GM23338 (cell line): ENCODE measurements at places on chromosomes 7 and 10.

DNA sequence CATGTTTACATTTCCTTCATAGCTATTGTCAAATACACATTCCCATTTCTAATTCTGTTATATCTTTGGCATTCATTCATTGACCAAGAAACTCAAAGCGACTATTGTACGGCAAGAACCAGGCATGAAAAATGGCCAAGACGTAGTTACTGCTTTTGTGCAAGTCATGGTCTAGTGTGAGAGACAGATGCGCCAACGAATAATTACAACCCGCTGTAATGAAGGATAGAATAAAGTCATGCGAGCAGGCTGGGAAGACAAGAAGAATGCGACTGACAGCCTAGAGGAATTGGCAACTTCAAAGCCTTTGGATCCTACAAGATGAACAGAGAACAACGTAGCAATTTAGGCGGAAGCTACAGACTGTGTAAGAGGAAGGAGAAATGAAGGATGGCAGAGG is 221.2 kb downstream of the CALN1 start:
- no peak overlapping the region for H3K27ac ChIP-seq
- 0 out of 2 replicates have a peak, but pooled peaks cover 10% of the 10 kb centered on the region for H3K4me1 ChIP-seq
- no peaks in the 10 kb centered on the region for H3K36me3 ChIP-seq
- no peak overlapping the region for H3K4me3 ChIP-seq
- DNase-seq = no peak

- no peaks in the 10 kb centered on the region for H3K27me3 ChIP-seq
- peak; percentile 50 for DNase-seq
- peak overlapping the region; percentile 72; the same call in 1 of the 2 replicates for H3K27ac ChIP-seq
- peaks cover 19% of the 10 kb centered on the region for H3K4me1 ChIP-seq
- peak overlapping the region; percentile 33 for H3K4me3 ChIP-seq
- H3K36me3 ChIP-seq = no peaks in the 10 kb centered on the region
Observed at GRCh38 chr10:122044713-122045112, 55.8 kb downstream of the TACC2 start.

GRCh38 chr7:70797109-70797514 is 334.8 kb upstream of the GALNT17 start:
- no peaks in the 10 kb centered on the region; the same call in 1 of the 2 replicates for H3K36me3 ChIP-seq
- no peaks in the 10 kb centered on the region for H3K4me1 ChIP-seq
- no peak overlapping the region for H3K27ac ChIP-seq
- H3K4me3 ChIP-seq = no peak overlapping the region
- peak; percentile 23 for DNase-seq

- peaks cover 74% of the 10 kb centered on the region for H3K4me1 ChIP-seq
- DNase-seq = no peak
- H3K4me3 ChIP-seq = no peak overlapping the region
- peak overlapping the region; percentile 70; the same call in 1 of the 2 replicates for H3K27ac ChIP-seq
- H3K36me3 ChIP-seq = no peaks in the 10 kb centered on the region
Observed at GRCh38 chr7:151511946-151512345, 7.7 kb downstream of the RHEB start.

GRCh38 chr10:70596860-70597809 is 5.4 kb downstream of the PRF1 start:
- no peak overlapping the region for H3K27ac ChIP-seq
- no peak overlapping the region for H3K4me3 ChIP-seq
- no peaks in the 10 kb centered on the region for H3K27me3 ChIP-seq
- H3K4me1 ChIP-seq = peaks cover 6% of the 10 kb centered on the region; the same call in 1 of the 2 replicates
- DNase-seq = no peak

DNA sequence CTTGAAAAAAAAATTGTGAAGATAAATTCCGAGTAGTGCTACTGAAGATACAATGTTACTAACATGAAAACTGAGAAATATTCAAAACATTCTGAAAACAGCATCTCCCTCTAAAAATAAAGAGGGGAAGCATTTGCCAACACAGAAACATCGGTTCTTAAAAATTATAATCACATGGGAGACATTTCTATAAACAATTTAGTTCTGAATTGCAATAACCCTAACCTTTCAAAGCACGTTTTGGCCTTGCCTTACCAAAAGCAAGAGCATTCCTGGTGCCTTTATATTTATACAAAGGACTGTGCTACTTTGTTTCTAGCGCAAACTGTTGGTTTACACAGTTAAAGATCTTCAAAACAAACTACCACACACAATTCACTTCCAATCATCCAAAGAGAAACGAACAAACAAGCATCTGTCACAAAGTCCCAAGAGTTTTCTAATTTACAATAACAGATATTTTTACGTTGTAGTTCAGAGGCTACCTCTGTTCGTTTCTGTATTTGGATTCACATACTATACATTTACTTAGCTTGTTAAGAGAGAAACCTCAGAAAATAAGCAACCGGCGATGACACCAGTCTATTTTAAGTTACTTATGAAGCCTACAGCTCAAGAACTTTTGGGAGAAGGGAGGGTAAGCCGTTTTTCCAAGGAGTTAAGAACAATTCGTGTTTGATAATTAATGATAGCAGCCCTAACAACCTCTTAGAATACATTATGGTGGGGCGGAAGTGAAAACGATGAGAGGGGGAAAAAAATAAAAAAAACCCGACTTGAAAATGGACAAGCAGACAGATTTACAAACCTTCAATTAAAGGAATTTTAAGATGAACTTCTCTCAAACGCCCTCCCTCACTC is 1.3 kb downstream of the ABI1 start:
- H3K27me3 ChIP-seq = no peaks in the 10 kb centered on the region
- peak overlapping the region; percentile 92 for H3K4me3 ChIP-seq
- DNase-seq = no peak
- H3K4me1 ChIP-seq = peaks cover 21% of the 10 kb centered on the region

DNA sequence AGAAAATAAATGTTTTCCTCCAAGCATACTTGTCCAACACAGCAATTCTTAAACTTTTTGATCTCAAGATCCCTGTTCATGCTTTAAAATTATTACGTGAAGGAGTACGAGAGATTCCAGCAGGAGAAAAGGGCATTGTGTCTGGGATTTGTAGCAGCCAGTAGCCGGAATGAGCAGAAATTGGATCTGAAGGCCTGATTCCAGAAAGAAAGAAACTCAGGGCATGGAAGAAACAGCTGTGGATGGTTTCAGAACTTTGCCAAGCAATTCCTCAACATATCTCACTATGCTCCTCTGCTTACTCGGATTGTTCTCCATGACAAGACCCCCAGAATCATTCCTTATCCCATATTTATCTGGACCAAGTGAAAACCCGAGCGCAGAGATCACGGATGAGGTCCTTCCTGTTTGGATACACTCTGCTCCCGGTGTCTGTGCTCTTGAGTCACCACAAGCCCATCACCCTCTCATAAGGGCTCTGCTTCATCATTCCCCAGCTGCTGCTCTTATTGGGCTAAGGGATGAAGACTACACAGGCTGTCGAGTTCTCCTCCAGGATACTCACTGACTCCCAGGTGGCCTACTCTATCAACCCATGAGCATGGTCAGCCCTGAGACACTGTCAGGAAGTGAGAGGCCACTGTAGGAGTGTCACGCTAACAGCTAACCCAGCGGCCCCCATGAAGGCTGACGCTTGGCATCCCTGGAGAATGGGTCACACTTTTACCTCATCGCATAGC is 121.0 kb upstream of the LANCL2 start:
- H3K4me3 ChIP-seq = no peak overlapping the region
- no peak overlapping the region for H3K27ac ChIP-seq
- H3K36me3 ChIP-seq = no peaks in the 10 kb centered on the region
- DNase-seq = no peak
- no peaks in the 10 kb centered on the region for H3K4me1 ChIP-seq

GRCh38 chr10:132977076-132977475 is 34.7 kb upstream of the CFAP46 start:
- H3K36me3 ChIP-seq = no peaks in the 10 kb centered on the region
- no peaks in the 10 kb centered on the region for H3K27me3 ChIP-seq
- DNase-seq = no peak
- H3K4me1 ChIP-seq = no peaks in the 10 kb centered on the region
